Activated B cell treated with CpG ODN at 0.5 μM for 24 hours (primary cell): ENCODE measurements at places on chromosomes 5 and 9.

- no peak for DNase-seq
Observed at GRCh38 chr5:79225441-79225840, 10.5 kb upstream of the JMY start.

DNA sequence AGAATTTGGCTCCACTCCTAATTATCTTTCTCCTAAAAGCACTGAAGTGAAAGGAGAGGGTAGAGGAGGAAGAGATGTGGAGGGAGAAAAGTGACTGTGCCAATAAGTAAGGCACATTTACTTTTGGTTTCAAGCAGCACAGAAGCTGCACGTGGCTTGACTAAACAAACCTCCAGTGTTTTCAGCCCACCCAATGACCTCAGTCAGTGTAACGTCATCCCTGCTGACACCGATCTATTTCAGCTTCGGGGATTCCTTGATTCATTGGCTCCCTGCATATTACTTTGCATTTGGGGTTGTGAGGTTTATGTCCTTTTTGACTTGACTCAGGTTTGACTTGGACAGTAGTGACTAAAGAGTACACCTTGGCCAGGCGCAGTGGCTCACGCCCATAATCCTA lies 35.6 kb upstream of the NIM1K start:
- DNase-seq = no peak

DNA sequence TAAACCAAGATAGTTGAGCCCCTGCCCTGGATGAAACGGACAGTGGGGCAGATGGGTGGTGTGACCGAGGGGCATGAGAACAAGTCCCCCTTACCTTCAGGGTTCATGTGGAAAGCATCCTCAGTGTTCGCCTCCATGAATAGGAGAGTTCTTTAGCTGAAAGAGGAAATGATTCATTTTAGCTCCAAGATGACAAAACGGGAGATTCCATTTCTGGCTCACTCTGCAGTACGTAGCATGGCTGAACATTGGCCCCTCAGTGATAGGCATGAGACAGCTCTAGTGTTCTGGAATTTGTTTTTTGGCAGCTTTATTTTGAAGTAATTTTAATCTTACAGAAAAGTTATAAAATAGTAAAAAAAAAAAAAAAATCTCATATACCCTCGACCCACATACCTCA lies 70.2 kb upstream of the AGXT2 start:
- no peak for DNase-seq

DNA sequence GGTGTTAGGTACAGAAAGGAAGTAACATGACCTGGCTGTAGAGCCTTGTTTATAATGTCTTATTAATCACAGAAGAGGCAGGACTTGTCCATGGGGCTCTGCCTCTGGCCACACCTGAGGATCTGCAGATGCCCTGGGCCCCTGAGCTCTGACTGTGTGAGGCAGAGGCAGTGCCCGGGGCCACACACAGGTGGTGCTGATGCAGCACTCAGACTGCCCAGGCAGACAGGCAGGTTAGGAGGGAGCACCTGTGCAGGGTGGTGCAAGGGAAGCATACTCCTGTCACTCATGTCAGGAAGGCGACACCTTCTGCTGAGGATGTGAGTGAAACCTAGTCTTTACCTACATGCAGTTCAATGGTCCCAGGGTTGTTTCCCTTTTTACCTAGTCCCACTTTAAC lies 88.7 kb downstream of the CFAP90 start:
- DNase-seq = no peak

DNA sequence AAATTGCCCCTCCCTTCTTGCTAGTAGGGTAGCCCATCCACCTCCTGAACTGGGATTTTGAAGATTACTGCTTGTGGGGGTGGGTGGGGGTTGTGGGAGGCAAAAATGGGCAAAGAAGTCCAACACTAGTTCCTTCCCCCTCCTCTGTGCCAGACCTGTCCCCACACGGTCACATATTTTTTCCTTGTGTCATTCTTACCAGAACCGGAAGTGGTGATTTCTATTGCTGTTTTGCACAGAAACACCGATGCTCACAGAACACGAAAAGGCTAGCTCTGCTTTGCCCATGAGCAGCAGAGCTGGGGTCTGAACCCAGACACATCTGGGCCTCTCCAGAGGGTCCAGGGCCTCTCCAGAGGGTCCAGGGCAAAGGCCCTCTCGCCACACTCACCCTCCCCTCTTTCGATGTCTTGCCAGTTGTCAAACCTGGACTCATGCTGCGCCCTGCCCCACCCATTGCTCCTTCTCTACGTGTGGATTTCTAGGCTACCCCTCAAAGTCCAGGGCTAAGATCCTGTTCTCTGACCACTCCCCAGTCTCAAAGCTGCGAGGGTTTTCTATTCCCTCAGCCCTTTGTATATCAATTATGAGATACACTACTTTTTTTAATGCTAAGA lies 264.4 kb upstream of the MSX2 start:
- DNase-seq = no peak

GRCh38 chr5:108661590-108662219 lies 86.0 kb upstream of the FER start:
- DNase-seq = no peak

DNA sequence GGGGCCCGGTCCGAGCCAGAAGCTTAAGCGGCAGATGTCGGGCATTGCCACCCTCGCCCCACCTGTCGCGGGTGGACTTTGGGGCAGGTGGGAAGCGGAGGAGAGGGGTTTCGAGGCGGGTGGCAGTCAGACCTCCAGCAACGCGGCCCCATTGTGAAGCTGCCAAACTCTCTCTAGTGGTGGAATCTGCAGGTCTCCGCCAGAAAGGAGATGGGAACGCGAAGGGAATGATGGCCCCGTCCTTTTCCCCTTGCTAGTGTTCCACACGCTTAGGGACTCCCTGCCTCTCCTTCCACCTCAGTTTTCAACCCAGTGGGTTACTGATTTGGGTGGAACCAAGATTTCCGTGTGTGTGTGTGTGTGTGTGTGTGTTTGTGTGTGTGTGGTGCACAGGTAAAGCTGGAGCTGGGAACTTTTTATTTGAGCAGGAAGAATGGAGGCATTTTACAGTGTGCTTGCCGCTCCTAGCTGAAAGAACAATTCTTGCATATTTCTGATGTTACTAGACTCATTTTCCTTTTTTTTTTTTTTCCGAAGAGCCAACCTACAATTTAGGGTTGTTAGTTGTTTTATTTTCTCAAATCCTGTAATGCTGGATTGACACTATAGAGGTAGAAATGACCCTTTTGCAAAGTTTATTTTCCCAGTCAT lies 1.3 kb downstream of the MACIR start:
- no peak for DNase-seq

DNA sequence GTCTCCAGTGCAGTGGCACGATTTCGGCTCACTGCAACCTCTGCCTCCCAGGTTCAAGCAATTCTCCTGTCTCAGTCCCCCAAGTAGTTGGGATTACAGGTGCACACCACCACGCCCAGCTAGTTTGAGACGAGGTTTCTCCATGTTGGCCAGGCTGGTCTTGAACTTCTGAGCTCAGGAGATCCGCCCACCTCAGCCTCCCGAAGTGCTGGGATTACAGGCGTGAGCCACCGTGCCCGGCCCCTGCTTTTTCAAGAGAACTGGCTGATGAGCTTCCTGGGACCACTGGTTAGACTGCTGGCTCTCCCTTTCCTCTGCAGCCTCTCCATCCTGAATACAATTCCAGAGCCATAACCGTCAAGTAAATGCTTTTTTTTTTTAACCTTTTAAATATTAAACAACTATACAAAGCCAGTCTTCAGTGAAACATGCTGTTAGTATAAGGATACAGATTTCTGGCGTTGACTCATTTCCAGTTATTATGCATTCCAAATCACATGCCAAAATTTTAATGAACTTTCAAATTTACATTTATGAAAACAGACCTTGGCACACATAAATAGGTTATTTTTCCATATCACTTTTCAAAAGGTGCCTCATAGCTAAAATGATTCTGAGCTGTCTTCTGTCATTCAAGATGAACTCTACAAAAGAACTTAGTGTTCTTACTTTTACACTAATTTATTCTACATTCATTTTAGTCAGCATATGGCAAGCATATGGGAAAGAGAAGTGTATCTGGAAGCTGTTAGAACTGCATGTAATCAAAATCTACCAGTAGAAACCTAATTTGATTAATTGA lies 116.0 kb downstream of the MLLT3 start:
- no peak for DNase-seq

GRCh38 chr9:89493181-89493580 lies 4.7 kb downstream of the SEMA4D start:
- DNase-seq = no peak

DNA sequence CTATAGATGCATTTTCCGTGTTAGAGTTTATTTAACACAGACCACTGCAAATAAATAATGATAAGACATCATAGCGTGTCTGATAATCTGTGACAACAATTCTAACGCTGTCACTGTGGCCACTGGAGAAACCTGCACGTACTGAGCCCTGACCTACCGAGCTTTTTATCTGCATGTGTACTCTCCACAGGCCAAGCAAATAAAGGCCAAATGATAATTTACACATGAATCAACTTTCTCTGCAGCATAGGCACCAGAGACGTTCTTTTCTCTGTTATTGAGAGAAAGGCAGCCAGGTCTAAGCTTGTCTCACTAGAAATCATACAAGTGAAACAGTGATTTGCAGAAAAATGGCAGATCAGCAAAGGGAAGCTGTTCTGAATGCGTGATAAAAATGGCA lies 75.8 kb downstream of the POU5F2 start:
- no peak for DNase-seq

GRCh38 chr5:39455645-39456044 lies 30.9 kb upstream of the DAB2 start:
- DNase-seq = no peak

GRCh38 chr9:116269250-116269649 lies 115.7 kb downstream of the PAPPA start:
- DNase-seq = no peak

DNA sequence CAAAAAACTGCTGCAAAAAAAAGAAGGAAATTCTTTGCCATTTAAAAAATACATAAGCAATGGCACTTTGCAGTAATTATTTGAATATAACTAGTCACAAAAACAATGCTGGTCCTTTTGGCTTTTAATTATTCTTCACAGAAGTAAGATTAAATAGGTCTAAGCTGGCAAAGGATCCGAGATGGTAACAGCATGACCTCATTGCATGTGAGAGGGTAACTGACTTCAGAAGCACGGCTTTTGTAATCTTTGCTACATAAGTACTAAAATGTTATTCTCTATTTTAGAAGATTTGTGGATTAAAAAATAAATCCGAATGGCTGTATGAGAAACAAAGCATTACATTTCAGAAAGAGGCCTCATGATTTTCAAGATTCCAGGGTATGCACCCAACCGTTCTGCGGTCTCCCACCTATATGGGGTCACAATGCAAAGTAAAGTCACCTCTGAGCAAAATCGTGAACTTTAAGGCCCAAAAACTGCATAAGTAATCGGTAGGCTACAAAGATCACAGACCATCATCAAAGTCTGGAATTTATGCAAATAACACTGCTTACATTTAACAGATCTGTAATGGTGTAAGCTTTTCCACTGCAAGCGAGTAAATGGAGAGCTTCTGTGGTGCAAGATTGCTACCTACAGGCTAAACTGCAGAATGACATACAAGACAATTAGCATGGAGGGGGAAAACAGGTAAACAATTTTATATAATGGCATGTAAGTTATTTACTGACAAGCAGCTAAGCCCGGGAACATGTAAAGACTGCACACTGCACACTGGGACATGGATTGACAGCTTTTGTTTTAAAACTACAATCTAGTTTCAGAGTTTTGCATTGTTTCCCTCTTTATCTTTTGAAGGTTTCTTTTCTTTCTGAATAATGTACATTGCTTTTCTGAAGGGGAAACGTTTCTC lies 231.6 kb downstream of the SLF1 start:
- no peak for DNase-seq

GRCh38 chr5:139808481-139809330 lies 13.1 kb downstream of the PSD2 start:
- no peak for DNase-seq
